Skin of body (tissue), 3 donors: ENCODE measurements at places on chromosomes 3 and 15.

GRCh38 chr3:161423911-161424522 lies 52.7 kb upstream of the SPTSSB start:
- peak; percentile 61 for DNase-seq

- no peak for DNase-seq
Measured at GRCh38 chr3:177591379-177591778, 394.1 kb upstream of the TBL1XR1 start.

GRCh38 chr3:134371542-134372324 lies 2.5 kb downstream of the AMOTL2 start:
- no peak for DNase-seq

DNA sequence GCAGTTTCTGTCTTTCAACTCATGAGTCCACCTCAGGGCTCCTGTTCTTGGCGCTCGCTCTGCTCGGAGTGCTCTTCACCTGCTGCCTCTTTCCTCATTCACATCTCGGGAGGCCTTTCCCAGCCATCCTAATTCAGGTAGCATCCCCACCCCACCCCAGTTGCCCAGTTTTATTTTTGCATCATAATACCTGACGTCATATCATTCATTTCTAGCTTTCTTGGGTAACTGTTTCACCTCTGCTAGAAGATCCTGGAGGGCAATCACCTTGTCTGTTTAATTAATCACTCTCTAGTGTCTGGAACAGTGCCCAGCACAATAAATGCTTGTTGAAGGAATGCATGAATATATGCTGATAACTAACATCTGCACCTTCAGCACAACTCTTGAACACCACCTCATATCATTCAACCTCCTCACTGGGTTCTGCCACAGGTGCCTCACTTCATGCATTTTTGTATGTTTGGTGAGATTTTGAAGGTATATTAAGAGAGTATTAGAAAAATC lies 7.6 kb downstream of the NUSAP1 start:
- DNase-seq: no peak
